ENCODE measurements at places on chromosomes 13 and 19.

DNA sequence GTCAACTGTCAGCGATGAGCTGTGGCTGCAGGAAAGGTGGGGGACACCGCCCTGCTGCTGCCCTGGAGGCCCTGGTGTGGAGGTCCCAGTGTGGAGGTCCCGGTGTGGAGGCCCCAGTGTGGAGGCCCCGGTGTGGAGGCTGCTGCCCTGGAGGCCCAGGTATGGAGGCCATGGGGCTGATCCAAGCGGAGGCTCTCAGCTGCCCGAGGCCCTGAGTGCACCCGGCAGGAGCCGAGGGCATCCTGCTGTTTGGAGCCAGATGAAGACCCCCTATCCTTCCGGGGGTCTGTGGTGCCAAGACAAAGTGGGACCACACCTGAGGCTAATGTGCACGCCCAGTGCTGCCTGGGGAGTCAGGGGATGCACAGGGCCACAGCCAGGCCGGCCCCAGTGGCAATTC is 210.4 kb upstream of the SOX1 start:
- DNase-seq, result no peak

DNA sequence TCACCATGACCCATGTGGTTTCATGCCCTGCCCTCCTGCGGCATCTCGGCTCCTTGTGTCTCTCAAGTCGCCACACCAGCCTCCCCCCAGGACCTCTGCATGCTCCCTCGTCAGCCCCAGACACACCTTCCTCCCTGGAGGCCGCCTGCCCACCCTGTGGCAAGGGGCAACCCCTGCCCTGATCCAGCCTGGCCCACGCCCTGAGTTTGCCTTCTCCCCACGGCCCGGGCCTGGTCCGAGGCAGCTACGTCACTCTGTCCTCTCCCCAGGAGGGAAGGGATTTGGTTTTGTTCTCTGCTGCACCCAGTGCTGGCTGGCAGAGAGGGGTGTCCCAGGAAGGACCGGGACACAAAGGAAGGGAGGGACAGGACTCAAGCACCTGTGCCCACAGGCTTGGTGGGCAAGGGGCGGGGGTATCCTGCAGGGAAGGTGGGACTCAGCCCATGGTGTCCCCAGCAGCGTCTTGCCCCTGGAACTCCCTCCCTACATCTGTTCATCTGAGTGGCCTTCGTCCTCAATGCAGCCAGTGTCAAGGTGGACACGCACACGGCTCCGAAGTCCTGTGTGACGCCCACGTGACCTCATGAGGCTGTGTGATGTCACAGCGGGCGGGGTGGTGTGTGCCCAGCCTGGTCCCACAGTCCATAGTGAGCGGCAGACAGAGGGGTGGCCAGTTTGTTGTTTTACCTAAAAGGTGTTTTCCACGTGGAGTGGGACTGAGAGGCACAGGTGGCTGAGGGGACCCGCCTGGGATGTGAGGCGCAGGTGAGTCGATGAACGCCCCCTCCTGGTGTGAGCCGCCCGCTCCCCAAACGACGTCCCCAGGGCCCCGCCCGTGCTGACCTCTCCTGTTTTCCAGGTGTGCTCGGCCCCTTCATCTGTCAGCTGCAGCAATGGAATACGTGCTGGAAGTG is at the start of gene TEX29:
Gene TEX29, plus strand, starts transcription at position 645 of the 914 bp plus-strand sequence. Its CDS starts 249 bp downstream, at position 894.
- no peak for DNase-seq

- no peak for DNase-seq
Observed at GRCh38 chr13:103948426-103948825, 882.2 kb upstream of the SLC10A2 start.

DNA sequence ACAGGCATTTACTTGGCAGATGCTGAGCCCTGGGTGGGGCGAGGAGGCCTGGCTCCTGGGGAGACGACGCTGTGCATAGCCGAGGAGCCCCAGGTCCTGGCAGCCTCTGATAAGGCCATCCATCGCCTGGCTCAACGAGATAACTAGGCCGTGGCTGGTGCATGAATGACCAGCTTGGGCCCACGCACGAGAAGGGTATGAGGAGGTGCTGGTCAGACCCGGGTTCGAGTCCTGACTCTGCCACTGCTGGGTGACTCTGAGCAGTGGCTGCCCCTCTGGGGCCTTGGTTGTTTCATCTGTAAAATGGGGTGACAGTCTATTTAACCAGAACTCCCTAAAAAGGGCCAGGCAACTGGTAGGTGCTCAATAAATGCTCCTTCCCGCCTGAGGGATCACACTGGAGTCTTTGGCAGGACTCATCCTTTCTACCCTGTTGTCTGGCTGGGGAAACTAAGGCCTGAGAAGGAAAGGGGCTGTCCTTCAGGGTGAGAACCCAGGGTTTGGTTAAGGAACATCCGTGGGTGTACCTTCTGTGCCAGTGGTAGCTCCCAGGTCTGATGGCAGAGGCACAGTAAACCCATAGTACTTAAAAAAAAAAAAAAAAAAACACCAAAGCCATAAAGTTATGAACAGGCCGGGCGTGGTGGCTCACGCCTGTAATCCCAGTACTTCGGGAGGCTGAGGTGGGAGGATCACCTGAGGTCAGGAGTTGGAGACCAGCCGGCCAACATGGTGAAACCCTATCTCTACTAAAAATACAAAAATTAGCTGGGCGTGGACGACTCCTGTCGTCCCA is 8.1 kb upstream of the ARRDC2 start:
- no peak for DNase-seq

DNA sequence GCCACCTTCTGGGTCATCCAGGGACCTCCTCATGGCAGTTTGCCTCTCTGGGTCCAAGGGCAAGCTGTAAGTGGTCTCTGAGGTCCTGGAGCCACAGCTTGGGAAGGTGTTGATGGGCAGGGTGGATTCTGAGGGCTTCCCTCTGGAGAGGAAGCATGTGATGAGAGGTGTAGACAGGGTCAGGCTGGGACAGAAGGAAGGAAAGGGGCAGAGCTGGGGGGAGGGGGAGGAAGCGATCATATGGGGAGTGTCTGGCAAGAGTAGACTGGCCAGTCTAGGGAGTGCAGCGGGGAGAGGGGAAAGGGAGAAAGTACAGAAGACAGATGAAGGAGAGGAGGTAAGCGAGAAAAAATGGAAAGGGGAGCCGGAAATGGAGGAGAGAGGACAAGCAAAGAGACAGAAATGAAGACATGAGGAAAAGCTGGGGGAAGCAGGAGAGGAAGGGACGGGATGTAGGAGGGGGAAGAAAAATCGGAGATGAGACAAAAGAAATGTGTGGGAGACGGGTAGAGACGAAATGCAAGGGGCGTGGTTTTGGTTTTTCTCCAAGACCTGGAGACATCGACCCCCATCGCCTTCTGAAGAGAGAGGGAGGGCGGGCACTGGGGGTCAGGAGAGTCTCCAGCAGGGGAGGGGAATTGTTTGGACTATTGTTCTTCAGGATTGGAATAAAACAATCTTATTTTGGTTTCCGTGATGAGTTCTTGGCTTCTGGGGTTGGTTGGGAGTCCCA is 26.6 kb downstream of the ZSWIM9 start:
- DNase-seq, result no peak

GRCh38 chr13:103531278-103531677 is 465.1 kb upstream of the SLC10A2 start:
- no peak for DNase-seq
